ENCODE measurements at places on chromosomes 2 and 18.

DNA sequence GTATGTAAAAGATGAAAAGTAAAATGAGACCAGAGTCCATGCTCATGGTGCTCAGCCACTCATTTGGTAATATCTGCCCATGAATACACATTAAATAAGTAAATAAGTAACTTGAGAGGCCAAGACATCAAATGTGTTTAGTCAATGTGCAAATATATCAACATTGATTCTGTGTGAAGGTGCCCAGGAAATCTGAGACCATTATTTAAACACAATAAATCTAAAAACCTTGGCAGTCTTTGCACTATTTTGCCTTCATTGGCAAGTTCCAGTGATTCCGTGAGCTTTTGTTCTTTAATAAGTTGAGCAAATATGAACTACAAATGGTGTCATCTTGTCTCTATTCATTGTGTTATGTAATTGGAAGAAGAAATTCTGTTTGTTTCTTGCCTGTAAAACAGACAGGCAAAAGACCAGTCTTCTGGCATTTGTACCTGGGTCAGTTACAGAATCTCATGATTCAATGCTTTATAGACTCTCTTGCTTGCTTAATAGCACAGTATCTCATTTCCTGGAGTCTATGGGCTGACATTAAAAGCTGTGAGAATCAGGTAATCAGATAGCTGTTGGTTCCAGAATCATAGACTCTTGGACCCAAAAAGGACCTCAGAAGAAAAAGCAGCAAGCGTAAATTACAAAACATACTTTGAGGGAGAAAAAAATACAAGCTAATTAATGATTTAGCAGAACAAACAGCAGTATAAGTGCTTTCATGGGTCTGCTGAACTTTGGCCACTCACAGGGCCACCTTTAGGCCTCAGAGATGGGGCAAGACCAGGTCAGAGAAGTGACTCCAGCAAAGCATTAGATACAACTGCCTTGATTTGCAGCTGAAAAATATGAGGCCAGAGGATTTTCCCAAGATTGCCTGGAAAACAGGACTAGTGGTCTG lies 20.0 kb upstream of the SERPINB3 start:
- DNase-seq: no peak

DNA sequence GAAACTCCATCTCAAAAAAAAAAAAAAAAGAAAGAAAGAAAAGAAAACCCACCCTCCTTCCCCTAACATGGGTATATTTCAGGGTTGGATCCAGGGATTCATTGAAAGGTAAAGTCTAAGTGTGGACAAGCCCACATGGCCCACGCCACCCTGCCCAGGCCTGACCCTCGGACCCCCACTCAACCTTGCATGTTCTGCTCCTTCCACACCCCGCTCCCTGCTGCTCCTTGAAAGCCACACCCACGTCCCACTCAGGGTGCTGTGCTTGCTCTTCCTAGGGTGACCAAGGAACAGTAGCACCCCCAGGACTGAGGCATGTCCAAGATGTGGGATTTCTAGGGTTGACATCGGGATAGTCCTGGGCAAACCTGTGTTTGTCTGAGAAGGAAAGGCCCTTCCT lies 172.7 kb upstream of the MYCN start:
- DNase-seq: no peak

GRCh38 chr18:48693625-48694262 lies 154.9 kb downstream of the CTIF start:
- no peak for DNase-seq

DNA sequence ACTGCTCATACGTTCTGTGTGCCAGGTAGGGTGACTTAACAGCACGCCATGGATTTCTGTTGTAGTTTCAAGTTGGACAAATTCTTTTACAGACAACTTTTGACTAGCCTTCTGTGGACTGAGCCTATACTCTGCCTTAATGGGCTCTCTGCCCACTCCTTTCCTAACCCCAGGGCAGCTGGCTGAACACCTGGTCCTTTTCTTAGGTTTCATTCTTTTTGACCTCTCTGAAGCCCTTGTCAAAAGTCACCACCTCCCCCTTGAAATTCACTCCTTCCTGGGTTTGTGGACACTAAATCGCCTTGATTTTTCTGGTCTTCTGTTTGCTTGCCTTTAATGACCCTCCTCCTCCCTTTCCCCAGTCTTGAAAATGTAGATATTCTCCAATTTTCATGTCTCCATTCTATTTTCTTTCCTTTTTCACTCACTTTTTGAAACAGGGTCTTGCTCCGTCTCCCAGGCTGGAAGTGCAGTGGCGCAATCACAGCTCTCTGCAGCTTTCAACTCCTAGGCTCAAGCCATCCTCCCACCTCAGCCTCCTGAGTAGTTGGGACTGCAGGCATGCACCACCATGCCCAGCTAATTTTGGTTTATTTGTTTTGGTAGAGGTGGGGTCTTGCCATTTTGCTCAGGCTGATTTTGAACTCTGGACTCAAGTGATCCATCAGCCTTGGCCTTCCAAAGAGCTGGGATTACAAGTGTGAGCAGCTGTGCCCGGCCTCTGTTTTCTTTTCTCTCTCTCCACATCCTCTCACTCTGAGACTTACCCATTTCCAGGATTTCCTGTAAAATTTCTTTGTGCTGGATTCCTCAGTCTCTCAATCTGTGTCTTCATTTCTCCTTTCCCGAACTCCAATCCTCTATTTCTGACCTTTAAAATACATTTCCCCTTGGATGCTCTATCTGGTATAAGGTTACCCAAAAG lies 112.9 kb downstream of the PLB1 start:
- DNase-seq: no peak

- DNase-seq: peak; percentile 65
Observed at GRCh38 chr2:132953771-132954170, 283.8 kb upstream of the LYPD1 start.

DNA sequence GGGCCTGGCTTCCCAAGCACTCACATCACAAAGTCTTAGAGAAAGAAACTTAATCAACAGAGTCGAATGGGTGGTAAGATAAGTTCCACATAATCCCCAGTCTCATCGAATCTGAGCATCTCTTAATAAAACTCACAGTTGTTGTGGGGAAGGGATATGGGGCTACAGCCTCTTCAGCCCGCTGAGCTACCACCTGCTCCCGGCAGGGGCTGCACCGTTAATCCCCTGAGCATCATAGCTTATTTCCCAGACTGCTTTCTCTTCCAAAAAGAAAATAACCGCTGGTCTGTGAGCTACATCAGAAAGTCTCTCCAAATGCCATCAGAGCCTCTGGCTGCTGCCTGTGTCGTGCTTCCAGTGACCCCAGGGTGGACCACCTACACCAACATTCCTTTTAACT lies 139.4 kb upstream of the CELF4 start:
- no peak for DNase-seq

DNA sequence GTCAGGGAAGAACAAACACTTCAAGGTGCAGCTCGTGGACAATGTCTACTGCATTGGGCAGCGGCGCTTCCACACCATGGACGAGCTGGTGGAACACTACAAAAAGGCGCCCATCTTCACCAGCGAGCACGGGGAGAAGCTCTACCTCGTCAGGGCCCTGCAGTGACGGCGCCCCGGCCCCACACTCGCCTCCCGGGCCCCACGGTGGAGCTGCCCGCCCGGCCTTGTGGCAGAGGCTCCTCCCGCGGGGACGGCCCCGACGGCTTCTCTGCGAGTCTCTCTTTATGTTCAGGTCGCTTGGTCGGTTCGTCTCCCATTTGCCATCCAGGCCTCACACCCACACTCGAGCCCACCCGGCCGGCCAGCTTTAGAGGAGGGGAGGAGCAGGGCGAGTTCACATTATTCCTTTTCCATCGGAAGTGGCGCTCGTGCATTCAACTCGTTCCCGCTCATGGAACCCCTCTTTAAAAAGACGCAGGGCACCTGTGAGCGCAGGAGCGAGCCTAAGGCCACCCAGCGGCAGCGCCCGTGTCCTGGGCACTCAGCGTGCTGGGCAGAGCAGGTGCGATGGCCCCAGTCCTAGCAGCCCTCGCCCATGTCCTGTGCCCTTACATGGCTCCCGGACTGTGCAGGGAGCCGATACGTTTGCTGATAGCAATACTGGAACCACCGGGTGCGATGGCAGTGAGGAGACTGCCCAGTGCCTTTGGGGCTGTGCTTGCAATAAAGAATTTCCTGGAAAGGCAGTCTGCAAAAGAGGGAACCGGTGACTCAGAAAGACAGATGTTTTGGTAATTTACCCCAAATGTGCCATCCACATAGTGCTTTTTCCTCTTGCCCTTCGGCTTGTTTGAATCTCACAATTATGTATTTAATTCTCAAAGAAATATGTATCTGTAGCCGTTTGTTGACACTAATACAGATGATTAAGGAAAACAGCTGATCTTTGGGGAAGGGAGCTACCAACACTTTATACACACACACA lies 148.6 kb downstream of the NCK2 start:
- DNase-seq: no peak

GRCh38 chr2:98269274-98269673 lies 77.0 kb upstream of the CNGA3 start:
- peak; percentile 49 for DNase-seq

- DNase-seq: peak; percentile 76
Observed at GRCh38 chr2:68121873-68122679, 35.6 kb upstream of the PNO1 start.

DNA sequence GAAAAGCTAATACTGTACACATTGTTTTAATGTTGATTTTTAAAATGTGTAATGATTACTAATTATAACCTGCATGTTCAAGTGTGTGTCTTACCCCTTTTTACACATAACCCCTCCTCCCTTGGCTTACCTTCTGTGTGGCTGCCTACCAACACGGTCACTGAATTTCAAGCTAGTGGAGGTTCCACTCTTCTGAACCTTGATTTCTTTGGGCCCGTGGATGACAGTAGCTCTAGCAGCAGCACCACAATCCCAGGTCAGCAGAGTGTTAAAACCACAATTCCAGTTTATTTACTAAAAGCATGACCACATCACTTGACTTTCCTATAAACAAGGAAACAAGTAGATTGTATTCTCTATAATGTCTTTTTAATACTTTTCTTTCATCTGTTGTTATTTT lies 56.9 kb downstream of the AFTPH start:
- DNase-seq: no peak

DNA sequence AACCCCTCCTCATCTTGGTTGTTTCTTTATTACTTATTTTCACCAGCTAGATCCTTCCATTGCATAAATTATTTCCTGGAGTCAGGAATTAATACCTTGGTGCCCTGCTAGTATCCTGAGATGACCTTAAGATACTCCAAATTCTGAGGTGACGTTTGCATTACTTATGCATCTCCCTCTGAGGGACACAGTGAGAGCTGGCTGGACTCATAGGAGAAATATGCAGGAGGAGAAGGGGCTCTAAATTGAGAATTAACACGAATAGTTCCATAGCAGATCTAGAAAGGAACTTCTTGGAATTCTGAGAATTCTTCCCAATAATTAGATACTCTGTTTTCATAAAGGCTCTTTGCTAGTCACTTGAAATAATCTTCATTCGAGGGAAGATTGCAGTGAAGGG lies 310.6 kb upstream of the ZEB2 start:
- DNase-seq: no peak

DNA sequence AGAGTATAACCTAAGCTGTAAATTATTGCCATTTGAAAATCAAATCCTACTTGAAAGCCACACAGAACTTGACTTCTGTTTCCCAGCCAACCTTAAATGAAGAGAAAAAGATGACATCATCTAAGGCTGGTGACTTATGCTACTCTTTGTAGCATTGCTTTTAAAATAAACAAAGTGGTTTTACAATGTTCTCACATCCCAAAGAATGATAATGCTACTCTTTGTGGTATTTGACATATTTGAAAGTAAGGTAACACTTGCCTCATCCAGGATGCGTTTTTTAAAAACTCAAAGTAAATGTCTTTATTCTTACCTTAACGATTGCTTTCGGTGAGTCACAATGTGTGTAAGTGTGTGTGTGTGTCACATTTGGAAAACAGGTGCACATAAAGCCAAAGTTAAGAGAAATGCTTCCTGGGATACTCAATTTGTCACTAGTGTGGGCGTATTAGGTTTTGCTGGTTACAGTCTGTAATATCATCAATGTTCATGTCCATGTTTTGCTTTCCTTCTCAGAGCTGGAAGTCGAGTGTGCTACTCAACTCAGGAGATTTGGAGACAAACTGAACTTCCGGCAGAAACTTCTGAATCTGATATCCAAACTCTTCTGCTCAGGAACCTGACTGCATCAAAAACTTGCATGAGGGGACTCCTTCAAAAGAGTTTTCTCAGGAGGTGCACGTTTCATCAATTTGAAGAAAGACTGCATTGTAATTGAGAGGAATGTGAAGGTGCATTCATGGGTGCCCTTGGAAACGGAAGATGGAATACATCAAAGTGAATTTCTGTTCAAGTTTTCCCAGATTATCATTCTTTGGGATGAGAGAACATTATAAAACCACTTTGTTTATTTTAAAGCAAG lies 2.6 kb downstream of the PMAIP1 start:
- DNase-seq: no peak

GRCh38 chr18:10413722-10414121 lies 40.7 kb upstream of the APCDD1 start:
- DNase-seq: no peak

DNA sequence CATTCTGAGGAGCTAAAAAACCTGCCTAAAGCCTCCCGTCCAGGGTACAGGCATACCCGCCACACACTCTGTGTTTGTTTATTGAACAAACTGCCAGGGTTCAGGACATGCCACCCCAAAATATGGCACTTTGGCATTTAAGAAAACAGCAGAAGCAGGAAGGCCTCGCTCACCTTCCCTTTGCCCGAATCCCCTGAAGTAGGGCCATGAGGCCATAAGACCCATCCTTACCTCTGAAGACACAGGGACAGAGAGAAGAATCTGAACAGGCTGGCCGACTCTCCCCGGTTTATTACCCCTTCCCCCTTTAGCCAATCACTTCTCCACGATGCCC lies 1.7 kb upstream of the NEURL3 start:
- DNase-seq: no peak

DNA sequence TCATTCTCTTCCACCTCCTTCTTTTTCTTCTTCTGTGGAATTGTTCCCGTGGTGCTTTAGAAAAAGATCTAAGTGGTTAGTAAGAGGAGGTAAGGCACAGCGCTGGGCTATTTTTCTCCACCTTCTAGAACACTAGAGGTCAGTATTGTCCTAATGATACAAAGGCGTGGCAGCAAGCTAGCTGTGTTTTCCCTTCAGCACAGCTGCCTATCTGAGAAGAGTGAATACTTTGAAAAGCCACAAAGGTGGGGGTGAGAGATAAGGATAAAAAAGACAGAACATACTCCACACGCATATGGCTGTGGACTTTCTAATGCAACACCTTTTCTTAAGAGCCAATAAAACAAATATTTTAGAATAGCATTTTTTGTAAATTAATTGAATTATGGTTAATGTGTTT lies 2.1 kb downstream of the CNTNAP5 start:
- DNase-seq: peak; percentile 81

- no peak for DNase-seq
Observed at GRCh38 chr2:236748801-236749200, 179.2 kb downstream of the ACKR3 start.
